Stimulated activated CD8-positive, alpha-beta memory T cell treated with anti-CD3 and anti-CD28 coated beads, Interleukin-4, amount 100 ng/mL, for 48 hours (primary cell): ENCODE measurements at places on chromosomes 3 and 15.

DNA sequence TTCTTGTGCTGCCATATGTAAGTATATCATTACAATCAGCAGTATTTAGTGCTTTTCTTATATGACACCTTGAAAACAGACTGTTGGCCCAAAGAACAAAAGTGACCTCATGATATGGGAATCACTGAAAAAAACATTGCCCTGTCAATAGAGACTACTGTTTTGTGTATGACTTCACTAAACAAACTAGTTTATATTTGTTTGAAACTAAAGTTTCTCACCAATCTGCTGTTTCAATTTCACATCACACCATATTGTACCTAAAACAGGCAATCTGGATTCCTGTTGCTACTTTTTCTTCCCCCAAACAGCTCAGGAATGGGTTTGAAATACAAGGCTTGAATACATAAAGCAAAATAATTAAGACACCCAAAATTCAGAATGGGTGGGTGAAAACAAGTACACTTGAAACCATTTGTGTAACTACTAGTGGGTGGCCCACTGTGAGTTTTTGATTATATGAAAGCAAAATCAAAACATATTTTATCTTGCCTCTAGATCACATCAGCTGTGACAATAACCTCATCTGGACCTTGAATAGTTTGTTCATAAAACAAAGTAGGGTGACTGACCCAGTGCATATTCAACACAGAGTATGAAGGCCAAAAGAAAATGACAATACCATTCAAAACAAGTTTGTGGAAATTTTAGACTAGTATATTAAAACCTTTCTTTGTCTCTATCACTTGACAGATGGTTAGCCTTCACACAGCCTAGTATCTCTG, 5.9 kb downstream of the ZBTB20 start:
- DNase-seq: no peak

DNA sequence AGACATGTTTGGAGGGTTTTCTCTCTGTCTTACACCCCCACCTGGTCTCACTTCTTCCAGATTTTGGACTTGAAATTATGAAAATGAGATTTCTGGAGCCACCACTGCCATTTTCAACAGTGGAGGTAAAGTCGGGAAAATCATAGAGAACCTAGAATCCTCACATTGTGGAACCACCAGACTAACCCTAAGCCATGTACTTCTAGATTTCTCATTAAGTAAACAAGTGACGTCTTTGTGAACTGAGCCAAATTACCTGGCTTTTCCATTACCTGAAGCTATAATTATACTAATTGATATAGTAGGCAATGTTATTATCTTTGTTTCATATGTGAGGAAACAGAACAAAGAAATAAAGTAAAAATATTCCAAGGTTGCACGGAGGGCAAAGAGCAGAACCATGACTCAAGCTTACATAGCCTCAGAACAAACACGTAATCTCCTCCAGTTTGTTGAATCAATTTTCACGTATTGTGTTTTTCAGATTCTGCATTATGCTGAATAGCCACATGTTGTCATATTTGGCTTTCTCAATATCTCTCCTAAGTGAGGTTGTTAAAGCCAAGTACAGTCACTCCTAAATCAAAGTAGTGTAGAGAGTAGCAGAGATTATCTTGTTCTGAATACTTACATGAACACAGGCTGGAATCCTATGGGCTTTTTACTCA, 101.3 kb upstream of the CMC1 start:
- DNase-seq: no peak

GRCh38 chr15:91692596-91692995, 160.9 kb upstream of the SLCO3A1 start:
- DNase-seq: no peak

- DNase-seq: no peak
Measured at GRCh38 chr3:70518356-70518755, 205.9 kb upstream of the MDFIC2 start.

DNA sequence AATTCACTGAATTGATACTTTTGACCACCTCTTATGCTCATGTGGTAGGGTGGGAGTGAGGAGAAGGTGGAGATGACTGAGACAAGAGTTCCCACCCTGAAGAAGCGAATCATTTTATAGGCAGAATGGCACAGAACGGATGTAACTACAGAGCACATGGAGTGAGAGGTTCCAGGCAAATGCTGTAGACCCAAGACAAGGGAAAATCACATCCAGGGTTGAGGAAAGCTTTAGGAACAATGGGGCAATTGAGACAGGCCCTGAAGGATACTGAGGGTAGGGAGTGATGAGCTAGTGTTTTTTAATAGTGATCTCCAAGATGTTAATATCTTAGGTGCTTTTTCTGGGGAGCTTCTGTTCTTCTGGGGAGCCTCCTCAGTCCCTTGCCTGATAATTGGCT, 8.1 kb downstream of the PCCB start:
- DNase-seq: no peak

- peak; percentile 61 for DNase-seq
Measured at GRCh38 chr3:27632431-27633223, 89.5 kb downstream of the EOMES start.

- DNase-seq: no peak
Measured at GRCh38 chr15:73035221-73035620, 17.0 kb upstream of the NEO1 start.

- DNase-seq: no peak
Measured at GRCh38 chr3:88005066-88005465, 53.7 kb downstream of the CGGBP1 start.
